Right lung (tissue), 10 donors: ENCODE measurements at places on chromosomes 11 and 22. TPM values are rescaled to one million over a fixed set of nuclear protein-coding genes. Genes with fewer than 3 reads are reported as not detected.

Gene PRSS23
- 74.0 TPM for polyA plus RNA-seq

Gene GRM5
- not detected for polyA plus RNA-seq

Gene MRPL48
- 48.6 TPM for polyA plus RNA-seq

Gene CCDC188
- polyA plus RNA-seq: 1.4 TPM

Gene PHOX2A
- polyA plus RNA-seq: 0.17 TPM

Gene SYT12
- 0.16 TPM for polyA plus RNA-seq

Gene BIK
- 0.90 TPM for polyA plus RNA-seq

Gene CNTF
- 0.61 TPM for polyA plus RNA-seq

Gene VWA5A
- 17.7 TPM for polyA plus RNA-seq

DNA sequence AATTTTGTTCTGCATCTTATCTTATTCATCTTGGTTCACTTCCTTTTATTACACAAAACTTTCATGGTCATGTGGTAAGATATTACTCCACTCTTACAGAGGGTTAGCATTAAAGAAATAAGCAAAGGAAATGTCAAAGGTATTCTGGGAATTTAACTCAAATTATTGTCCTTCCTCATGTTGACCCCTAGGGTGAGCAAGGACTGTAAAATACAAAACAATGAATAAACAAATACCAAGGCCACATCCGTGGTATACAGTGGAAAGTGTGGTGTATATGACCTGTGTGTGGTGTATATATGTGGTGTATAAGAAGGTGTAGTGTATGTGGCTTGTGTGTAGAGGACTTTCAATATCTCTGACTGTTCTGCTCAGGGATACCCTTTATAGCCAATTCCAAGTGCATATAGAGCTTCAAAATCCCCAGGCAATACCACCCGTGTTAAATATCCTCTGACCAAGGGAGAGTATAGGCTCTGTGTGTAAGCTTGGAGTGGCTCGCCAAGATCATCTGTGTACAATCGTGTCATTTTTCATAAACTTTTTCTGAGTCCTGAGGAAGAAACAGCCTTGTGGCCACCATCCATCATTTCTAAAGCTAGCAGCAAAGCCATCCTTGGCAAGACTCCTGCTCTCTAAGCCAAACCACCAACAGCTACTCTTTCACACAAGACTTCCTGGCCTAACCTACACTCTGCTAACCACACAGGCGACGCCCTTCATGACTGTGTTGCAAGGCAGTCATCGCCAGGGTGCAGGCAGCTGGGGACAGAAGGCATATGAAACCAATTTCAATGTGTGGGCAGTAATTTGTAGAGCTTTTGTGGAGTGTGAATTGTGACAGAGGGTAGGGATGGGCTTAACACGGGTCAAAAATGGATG lies 548.0 kb downstream of the ETS1 start:
- no peak for DNase-seq

GRCh38 chr11:17208257-17208999 lies 642 bp upstream of the PIK3C2A start:
- DNase-seq: no peak

DNA sequence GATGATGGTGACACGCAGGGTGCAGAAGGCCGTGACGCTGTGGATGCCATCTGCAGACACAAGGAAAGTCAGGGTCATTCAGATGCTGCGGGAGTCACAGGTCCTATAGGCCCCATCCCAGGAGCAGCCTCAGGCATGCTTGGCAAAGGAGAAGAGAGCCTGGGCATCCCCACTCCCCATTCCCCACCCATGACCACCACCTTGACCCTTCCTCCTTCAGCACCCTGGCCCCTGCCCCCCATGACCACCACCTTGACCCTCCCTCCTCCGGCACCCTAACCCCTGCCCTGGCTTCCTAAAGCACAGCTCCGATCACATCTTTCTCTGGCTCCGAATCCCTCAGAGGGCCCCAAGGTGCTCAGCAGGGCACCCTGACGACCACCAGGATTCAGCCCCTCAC lies 73.1 kb downstream of the CELSR1 start:
- DNase-seq: no peak

DNA sequence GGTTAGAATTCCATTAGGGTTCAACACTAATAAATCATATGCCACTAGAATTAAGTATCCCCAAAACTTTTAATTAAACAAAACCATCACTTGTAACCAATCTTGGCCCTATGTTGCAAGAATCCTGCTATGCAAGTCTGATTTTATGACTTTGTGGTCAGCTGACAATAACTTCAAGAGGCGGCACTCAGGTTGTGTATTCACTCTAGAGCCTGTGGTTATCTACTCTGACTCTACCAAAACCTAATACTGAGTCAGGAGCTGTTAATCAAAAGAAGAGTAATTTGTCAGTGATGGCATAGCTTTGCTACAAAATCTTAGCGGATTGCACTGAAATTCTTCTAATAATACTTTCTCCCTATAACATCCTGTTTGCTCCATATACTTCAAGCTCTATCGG lies 253.7 kb downstream of the AASDHPPT start:
- no peak for DNase-seq

GRCh38 chr11:71086687-71087258 lies 165.6 kb downstream of the SHANK2 start:
- DNase-seq: no peak

DNA sequence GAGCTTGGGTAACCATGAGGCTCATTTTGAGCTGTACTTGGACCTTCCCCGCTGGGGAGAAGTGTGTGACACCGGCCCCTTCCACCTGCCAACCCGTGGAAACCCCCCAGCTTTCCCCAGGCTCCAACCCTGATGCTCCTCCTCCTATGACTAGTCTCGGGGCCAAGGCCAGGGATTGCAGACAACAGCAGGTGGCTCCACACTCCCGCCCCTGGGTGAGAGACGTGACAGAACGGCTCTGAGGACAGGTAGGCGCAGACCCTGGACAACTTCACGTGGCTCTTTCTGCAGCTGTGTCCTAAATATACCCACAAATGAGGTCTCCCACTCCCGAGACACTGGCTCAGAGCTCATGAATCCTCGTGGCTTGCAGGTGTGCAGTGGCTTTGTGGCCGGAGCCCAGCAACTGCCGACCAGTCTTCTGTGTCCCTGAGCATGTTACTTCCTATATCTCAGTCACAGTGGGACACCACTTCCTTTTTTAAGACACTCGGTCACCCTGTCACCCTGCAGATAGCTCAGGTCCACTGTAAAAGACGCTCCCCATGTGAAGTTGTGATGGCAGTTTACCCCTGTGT lies 55.2 kb downstream of the NECTIN1 start:
- DNase-seq: no peak

DNA sequence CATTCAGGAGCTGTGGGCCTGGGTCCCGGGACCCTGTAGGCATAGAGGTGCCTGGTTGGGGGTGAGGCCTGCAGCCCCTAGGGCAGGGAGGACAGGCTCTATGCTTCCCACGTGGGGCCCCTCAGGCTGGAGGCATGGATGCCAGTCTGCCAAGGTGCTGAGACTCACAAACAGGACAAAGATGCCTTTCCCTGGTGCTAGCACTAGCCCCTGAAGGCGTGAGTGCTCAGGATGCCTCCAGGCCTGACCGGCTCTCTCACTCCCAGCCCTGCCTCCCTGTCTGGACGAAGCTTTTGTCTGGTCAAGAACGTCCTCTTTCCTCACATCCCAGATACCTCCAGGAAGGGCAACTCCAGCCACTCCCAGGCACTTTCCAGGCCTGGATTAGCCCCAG lies 2.1 kb downstream of the CDC42BPG start:
- DNase-seq: no peak

GRCh38 chr11:10544491-10545465 lies 3.8 kb upstream of the RNF141 start:
- DNase-seq: no peak

GRCh38 chr11:77030834-77031414 lies 3.3 kb upstream of the B3GNT6 start:
- no peak for DNase-seq

DNA sequence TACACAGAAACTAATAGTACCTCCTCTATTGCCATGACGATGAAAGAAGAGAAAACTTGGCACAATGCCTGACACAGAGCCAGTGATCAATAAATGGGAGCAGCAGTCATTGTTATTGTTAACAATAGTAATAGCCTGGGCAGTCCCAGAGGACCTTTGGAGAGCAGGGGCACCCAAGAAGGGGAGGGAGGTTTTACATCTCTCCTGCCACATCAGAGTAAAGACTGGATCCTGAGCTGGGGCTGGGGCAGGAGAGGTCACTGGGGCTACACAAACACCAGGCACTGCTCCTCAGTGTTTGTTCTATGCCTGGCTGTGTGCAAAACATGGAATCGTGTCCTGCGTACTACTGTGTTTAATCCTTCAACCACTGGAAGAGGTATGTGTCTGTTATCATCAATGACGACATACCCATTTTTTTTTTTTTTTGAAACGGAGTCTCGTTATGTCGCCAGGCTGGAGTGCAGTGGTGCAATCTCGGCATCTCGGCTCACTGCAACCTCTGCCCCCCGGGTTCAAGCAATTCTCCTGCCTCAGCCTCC lies 25.0 kb upstream of the CREB3L1 start:
- DNase-seq: no peak

DNA sequence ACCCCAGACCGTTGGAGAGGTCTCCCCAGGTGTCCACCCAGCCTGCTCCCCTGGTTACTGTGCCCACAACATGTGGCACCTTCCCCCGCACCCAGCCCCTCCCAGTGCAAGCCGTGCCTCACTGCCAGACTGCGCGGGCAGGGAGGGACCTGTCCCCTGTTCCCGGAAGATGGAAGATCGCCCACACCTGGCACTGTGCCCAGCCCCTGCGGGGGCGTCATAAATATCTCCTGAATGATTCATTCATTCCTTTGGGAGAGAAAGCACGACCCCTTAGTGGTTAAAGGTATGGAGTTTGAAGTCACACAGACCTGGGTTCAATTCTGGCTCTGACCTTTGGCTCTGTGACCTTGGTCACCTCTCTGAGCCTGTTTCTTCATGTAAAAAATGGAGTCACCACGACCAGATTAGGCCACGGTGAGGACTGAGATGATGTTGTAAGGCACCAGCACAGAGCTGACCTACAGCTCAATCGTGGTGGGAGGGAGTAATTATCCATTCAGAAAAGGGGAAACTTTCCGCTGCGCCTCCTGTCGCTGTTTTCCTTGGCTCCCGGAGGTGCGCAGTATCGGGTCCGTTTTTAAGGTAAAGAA lies 497 bp upstream of the SYT12 start:
- no peak for DNase-seq

GRCh38 chr11:129225190-129225589 lies 33.1 kb upstream of the ARHGAP32 start:
- no peak for DNase-seq

DNA sequence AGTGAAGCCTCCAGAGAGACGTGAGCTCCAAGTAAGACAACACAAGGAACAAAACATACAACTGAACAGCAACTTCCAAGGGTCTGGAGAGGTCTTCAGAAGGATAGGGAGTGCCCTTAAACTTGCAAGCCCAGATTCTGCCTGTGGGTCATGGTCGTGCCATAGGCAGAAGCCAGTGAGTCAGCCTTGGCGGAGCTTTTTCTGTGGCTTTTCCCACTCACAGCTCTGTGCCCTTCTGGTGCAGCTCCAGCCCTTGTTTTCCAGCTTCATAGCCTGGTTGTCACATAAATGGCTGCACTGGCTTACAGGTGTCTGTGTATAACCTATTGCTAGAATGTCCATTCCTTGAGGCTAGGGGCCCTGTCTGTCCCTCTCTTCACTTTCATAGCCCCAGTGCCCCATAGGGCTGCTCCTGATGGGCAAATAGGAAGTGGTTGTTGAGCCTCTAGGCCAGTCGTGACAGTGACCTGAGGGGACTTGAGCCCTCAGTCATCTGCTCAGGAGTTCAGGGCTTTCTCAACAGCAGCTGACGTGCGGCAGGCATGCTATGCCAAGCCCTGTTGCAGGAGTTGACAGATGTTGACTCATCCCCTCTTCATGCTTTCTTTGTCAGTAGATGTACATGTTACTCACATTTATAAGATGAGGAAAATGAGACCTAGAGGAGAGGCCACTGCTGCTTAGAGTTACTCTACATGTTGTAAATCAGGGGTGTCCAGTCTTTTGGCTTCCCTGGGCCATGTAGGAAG lies 7.4 kb downstream of the MED15 start:
- no peak for DNase-seq

DNA sequence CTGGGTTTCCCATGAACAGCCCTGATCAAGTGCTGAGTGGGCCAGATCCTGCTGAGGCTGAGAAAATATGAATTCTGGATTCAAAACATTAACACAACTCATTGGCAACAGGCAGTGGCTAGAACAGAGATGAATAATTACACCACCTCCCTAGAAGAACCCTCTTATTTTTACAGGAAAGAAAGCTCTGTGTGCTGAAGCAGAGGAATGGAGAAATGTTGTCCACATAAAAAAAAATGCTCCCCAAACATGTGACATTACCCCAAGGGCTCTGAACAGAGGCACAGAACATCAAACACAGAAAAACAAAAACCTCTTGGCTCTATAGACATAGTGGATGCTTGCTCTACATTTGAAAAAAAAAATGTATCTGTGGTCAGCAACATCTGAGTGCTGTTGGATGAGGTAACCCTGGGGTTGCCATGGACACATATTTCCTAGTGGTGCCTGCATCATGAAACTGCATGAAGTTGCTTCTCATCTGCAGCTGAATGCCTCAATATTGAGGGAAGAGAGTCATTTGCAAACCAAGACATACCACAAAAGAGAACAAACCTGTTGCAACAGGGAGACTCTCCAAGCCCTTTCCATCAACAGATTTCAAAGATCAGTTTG lies 98.8 kb downstream of the SNX19 start:
- no peak for DNase-seq

DNA sequence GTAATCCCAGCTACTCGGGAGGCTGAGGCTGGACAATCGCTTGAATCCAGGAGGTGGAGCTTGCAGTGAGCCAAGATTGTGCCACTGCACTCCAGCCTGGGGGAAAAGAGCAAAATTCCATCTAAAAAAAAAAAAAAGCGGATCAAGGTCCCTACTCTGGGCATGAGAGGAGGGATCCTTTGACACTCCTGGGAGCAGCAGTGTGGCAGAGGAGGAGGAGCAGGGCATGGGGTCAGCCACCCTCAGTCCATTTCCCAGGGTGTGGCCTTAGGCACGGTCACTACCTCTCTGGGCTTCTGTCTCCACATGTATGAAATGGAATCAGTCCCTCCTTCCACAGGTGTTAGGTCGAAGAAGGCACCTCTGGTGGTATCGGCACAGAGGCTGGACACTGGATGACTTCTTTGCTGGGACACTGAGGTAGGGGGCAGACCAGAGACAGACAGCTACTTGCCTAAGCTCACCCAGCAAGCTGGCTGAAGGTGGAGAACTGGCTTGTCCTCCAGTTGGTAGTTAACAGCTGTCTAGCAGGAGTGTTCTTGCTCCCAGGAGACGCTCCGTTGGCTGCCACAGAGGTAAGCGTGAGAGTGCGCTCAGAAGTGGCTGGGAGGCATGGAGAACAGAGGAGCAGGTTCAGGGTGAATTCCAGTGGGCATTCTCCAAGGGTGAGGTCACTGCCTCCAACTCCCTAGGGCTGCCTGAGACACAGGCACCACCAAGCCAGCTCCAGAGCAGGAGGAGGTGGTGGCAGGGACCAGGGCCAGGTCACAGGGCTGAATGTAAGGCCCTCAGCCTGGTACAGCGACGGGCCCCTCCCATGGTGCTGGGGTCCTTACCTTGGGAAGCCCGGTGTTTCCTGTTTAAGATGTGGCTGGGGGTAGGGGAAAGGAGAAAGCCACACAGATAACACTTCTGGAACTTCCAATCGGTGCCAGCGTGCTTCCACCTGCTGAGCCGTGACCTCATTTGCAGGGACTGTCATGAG lies 19.5 kb downstream of the TXN2 start:
- DNase-seq: peak; percentile 70

GRCh38 chr11:69677749-69678148 lies 2.6 kb upstream of the LTO1 start:
- no peak for DNase-seq
